Smooth muscle cell of the brain vasculature (primary cell): ENCODE measurements at places on chromosomes 16 and 17.

DNA sequence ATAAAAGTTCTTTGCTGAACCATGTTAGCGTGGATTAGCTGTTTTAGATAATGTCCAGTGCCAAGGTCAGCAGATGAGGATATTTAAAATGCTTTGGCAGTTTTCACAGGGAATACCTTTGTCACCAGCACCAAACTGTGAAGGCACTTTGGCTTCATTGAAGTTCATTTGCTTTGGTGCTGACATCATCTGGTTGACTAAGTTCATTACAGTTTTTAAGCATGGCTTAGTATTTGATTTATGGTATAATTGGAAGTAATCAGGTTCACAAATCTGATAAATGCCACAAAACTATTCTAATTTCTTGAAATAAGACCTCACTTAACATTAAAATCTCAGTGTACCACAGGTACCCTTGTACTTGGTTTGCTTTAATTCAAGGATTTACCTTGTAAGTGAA lies 4.3 kb downstream of the GID4 start:
- DNase-seq, result no peak

DNA sequence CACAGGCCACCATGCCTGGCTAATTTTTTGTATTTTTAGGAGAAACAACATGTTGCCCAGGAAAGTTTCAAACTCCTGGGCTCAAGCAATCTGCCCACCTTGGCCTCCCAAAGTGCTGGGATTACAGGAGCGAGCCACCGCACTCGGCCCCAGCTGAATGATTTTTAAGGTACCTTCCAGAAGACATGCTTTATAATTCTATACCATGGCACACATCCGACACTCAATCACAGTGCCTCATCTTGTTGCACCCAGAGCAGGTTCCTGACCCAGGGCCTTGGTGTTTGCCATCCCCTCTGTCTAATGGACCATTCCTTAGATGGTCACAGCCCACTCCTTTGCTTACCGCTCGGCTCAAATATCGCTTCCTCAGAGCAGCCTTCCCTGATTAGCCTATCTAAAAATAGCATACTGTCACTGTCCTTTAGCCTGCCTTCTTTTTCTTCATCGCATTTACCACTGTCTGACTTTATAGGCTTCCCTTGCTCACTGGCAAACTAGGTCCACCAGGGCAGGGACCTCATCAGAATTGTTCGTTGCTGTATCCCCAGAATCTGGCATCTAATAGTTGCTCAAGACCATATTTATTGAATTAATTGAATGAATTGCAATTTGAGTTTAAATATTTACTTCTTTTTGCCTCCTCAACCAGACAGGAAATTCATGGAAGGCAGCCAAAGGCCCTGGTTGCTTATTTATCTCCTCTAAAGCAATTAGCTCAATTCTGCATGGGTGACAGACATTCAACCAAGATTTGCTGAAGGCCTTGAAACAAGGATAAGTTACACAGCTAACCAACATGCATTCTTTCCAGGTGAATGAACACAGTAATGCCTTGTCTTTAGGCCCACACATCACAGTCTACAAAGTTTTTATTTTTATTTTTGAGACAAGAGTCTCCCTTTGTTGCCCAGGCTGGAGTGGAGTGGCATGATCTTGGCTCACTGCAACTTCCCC lies 6.3 kb upstream of the TENT4B start:
- DNase-seq, result no peak

DNA sequence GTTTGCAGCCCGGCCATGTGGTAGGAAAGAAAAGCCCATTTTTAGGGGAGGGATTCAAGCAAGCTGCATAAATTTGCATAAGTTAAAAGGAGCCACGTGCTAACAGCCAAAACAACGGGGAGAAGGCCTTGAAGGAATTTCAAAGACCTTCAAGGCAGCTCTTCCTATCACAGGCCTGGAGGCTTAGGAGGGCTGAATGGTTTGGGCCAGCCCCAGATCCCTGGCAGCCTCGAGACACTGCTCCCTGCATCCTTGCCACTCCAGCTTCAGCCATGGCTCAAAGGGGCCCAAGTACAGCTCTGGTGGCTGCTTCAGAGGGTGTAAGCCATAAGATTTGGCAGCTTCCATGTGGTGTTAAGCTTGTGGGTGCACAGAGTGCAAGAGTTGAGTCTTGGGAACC lies 22.6 kb downstream of the PRDM7 start:
- DNase-seq, result no peak

GRCh38 chr17:20302246-20302917 lies 165.0 kb downstream of the LGALS9B start:
- DNase-seq, result no peak

DNA sequence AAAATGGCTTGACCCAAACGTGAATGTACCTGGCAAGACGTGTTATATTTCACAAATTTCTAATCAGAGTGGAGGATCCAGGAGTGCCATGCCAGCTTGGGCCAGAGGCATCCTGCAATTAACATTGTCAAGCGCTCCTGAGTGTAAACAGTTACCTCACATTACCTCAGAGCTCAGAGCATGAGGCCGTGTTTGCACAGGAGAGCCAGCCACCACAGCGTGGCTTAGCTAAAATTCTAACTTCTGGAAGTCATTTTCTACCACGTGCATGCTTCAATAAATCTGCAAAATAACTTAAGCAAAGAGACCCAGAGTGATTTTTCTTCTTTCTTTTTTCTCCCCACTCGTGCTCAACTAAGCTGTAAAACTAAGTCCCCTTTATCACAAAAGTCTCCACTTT lies 769.0 kb downstream of the KCNJ2 start:
- DNase-seq, result no peak

GRCh38 chr16:67675579-67675935 lies 8.9 kb downstream of the C16orf86 start:
- DNase-seq, result no peak

DNA sequence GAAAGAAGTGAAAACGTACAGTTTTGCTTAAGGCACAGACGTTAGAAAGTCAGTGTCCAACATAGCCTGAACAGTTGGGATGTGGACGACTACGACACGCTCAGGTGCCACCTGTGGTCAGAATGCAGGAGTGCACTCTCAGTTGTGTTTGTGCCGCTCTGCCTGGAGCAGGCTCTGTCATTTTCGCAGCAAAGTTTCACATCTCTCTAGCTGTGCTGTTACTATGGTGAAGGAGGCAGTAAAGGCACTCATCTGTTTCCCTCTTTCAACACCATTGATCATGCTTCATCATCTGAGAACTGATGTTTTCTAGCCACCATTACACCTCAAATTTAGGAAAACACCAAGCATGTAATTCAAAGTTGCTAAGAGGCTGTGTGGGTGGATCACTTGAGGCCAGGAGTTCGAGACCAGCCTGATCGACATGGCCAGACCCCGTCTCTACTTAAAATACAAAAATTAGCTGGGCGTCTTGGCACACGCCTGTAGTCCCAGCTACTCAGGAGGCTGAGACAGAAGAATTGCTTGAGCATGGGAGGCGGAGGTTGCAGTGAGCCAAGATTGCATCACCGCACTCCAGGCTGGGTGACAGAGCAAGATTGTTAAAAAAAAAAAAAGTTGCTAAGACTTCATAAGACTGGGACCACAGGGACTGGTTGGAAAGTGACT lies 44.9 kb upstream of the DNAJA2 start:
- no peak for DNase-seq

DNA sequence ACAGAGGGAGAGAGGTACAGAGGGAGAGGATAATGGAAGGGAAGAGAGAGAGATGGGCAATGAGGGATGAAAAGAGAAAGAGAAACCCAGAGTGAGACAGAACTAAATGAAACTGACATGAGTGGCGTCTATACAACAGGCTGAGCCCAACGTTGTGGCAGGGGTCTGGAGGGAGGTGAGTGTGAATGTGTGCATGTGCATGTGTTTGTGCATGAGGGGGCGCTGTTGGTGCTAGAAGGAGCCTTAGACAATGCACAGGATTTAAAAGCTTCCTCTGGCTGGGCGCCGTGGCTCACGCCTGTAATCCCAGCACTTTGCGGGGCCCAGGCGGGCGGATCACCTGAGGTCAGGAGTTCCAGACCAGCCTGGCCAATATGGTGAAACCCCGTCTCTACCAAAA lies 454.8 kb upstream of the CDH11 start:
- no peak for DNase-seq

- DNase-seq, result no peak
Observed at GRCh38 chr17:65630502-65630901, 69.1 kb upstream of the AXIN2 start.

- no peak for DNase-seq
Observed at GRCh38 chr17:71632328-71632727, 488.5 kb upstream of the SOX9 start.

- DNase-seq, result no peak
Observed at GRCh38 chr17:77869665-77870132, 88.8 kb upstream of the TNRC6C start.

DNA sequence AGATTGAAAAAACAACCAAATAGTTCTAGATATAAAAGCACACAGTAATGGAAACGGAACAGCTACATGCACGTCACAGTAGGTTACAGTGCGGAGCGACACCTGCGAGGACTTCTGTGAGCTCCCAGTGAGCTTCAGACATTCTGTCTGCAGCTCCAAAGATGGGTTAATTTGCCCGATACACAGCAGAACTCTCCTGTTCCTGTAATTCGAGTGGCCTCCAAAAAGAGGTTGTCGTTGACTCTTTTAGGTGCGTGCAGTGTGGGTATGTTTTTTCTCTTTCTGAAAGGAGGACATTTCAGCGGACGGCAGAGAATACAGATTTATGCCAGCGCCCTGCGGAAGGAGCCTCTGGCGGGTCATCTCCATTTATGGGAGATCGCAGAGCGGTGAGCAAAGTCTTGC lies 2.9 kb downstream of the OR1F1 start:
- no peak for DNase-seq

- DNase-seq, result no peak
Observed at GRCh38 chr16:81499576-81500380, 55.2 kb downstream of the CMIP start.

DNA sequence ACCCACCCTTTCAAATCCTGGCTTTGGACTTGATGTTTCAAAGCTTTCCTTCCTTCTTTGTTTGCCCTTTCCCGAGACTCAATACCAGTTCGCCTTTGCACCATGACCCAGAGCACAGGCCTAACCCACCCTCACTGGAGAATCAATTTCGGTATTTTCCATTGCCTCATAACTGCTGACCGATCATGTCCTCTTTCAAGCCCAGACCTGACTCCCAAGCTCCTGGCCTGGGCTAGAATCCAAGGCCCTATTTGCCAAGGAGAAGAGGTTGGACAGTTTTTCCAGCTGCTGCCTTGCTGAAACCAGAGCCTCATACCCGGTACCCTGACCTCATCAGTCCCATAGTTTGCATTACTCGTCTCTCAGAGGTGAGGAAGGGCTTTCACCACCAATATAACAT lies 35.3 kb upstream of the HELZ start:
- no peak for DNase-seq

DNA sequence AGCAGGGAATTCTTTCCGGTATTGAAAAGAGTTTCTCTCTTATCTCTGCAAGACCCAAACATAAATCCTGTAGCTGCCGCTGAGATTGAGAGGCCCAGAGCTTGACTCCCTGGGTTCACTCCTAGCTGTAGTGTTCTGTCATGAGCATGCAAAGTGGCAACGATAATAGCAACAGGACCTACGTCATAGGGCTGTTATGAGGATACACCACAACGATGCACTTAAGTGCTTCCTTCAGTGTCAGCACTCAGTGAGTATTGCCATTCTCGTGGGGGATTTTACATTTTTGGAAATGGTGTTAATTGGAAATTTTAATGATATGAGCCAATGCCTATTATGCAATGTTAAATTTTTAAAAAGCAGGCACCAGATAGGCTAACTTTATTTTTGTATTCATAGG lies 199.8 kb downstream of the CYLD start:
- no peak for DNase-seq

DNA sequence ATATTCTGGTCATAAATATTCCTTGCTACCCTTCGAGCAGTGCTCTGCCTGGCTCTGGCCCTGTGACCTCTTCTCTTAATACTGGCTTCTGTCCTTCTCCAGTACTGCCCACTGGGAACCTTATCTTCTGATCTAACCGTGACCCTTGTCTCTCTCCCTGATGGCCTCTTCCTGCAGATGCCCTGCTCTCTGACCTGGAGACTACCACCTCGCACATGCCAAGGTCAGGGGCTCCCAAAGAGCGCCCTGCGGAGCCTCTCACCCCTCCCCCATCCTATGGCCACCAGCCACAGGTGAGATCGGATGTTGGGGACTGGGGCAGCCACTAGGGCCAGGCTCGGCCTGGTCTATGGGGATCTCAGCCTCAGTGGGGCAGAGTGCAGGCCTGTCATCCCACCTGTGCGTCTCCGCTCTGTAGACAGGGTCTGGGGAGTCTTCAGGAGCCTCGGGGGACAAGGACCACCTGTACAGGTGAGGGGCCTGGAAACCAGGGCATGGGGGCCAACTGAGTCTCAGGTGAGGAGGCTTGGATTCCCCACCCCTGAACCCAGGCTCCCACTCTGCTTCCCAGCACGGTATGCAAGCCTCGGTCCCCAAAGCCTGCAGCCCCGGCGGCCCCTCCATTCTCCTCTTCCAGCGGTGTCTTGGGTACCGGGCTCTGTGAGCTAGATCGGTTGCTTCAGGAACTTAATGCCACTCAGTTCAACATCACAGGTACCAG lies 1.5 kb downstream of the TGFB1I1 start:
- no peak for DNase-seq

DNA sequence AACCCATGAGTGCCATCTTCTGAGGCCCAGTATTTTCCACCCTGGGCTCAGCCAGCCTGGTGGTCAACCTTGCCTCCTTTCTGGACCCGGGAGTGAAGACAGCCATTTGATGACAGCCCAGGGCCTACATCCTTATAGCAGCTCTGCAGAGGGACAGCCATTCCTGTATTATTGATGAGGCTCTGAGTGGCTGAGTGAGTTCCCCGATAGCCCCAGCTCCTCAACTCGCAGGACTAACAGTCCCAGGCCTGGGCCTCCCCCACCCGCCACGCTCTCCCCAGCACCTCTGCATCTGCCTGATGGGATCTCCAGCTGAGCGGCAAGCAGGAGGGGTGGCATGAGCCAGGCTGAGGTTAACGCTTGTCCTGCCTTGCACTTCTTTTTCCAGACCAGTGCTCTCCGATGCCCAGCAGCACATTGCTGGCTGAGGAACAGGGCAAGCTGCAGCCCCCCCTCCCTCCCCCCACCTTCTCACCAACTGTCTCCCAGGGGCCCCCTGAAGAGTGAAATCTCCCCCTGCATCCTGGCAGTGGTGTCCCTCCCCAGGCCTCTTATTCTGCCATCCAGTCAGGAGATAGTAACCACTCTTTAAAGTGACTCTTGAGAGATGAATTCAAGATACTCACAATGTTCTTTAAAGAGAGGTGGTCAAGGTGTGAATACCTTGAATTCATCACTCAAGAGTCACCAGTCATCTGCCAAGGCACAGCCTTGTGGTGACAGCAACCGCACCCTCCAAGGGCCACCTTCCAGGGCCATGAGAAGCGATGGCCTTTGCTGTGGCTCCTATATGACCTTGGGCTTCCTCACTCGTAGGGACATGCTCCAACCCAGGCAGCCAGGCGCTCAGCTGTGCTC lies 23.5 kb downstream of the CACNG5 start:
- DNase-seq, result no peak

- DNase-seq, result no peak
Observed at GRCh38 chr17:15393414-15393813, 52.0 kb upstream of the TEKT3 start.
